ENCODE measurements at places on chromosomes 6 and 20.
A peak's percentile ranks its signal among the peaks of the same experiment; 100 is the strongest.

DNA sequence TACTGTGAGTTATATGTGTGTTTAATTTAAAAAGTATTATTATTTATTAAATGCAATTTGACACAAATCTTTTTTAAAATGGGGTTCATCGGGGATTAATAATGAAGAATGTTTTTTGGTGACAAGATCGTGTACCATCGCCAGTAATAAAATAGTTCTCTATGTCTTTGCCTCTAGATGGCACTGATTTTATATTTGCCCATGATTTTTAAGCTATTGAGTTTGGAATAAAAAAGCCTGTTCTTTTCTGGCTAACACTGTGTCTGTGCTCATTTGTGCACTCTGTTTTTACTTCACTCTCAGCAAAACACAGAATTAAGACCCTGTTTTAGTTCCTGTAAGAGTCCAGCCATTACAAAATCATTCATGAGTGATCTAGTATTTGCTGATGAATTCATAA, 127.0 kb downstream of the FARS2 start:
- no peak for DNase-seq

- DNase-seq: peak; percentile 77
Measured at GRCh38 chr6:34792605-34793500, 970 bp downstream of the BLTP3A start.

DNA sequence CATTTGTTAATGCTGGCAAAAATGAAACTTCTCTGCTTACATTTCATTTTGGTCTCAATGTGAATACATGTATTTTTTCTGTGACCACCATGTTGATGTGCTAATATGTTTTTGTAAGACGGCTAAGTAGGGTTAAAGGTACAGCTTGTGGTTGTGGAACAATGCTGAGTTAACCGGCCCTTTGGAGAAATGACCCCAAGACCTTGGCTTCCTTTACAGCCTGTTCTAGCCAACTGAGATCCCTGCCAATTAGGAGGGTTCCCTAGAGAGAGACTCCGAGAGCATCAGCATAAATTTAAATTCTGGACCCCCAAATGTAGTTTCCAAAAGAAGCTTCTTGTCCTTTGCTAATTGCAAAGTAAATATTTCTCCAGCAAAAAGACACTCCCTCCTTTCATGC, 44.4 kb downstream of the RSPO3 start:
- DNase-seq: no peak

DNA sequence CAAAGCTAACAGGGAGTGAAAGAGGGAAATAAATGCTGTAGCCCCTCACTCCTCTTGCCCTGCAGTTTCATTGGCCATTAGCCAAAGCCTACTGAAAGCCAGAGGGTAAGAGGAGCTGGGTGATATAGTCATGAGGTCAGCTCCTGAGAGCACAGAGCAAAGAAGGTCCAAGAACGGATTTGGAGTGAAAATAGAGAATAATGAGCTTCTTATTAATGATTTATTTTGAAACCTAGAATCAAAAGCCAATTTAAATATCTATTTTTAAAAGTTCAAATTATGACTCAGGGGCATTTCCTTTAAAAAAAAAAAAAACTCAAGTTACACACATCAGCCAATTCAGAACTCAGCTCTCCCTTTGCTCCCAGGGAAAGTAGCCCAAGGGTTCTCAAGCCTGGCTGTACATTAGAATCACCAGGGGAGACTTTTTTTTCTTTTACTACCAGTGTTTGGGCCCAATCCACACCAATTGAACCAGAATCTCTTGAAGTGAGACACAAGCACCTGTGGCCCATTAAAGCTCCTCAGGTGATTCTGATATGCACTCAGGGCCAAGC, 79.1 kb downstream of the SNAP25 start:
- DNase-seq: no peak

GRCh38 chr6:20790032-20790791, 256.0 kb downstream of the CDKAL1 start:
- DNase-seq: no peak

GRCh38 chr6:40532349-40533000, 54.7 kb downstream of the LRFN2 start:
- no peak for DNase-seq

GRCh38 chr6:160692369-160692959, 9.6 kb upstream of the PLG start:
- no peak for DNase-seq

DNA sequence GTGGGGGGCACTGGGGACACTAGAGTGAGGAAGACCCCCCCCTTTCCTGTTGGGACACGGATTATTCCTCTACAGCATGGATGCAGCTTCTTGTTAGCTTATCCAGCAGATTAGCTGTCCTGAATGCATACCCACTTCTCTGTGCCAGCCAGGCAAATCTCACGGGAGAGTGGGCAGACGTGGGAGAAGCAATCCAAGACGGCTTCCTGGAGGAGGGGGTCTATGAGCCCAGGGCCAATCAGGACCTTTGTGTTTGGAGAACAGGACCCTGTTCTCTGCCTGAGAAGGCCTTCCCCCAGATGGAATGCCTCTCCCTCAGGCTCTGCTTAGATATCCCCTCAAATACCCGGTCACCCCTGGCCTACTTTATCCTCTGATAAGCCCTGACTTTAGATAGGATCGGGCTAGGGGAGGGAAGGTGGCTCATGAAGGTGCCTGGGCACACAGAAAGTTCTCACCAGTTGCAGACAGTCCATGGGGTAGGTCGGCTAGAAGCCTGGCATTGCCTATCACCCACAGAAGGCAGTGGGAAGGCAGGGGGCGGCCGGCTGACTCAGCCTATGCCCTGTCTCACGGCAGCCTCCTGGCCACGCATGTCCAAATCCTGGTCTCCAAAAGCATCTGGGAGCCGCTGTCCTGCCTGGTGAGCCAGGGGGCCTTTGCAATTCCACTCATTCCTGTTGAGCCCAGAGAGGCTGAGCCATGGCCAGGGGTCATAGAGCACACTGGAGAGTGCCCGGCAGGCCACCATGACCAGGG, 34.7 kb downstream of the SUN5 start:
- DNase-seq: no peak

DNA sequence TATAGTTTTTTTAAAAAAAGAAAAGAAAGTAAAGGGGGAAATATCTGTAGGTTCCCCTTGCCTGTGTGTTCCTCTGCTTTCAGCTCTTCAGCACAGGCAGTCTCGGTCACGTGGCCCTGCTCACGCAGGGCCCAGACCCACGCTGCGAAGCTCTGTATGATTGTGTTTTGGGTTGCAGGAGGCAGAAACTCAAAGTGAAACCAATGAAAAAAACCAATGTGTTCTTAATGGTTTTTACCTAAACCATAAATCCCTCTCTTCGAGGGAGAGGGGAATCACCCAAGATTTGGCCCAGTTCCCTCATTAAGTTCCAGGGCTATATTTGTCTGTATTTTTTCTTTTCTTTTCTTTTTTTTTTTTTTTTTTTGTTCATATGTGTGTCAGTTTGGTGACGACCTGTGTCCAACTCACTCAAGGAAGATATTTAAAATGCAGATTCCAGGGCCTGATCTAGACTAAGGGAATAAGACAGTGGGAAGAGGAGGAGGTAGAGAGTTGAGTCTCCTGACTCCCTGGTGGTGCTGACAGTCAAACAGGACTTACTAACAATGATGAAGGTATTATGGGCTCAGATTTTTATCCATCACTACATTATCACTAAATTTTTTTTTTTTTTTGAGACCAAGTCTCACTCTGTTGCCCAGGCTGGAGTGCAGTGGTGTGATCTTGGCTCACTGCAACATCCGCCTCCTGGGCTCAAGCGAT, 33.8 kb upstream of the RREB1 start:
- DNase-seq: no peak

DNA sequence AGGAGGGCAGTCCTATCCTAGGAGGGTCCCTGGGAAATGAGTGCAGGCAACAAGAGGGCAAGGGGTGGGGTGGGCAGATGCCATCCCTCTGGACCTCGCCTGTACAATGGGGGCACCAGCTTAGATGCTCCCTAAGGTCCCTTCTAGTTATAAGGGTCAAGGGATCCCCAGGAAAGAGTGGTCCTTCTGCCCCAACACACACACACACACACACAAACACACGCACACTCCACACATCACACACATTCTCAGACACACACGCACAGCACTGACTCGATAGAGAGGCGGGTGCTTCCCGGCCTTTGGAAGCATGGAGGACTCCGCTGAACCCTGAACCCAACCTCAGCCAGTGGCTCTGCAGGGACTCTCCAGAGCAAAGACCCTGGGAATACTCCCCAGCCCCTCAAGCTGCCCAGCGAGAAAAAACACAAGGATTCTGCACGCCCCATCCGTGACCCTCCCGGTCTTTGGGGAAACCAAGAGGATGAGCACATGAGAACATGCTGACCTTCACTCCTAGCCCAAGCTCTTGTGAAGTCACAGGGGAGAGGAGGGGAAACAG, 64.6 kb downstream of the MDGA1 start:
- DNase-seq: no peak

GRCh38 chr20:41228858-41229257, 88.7 kb downstream of the ZHX3 start:
- no peak for DNase-seq

GRCh38 chr20:53382263-53382844, 211.3 kb downstream of the ZNF217 start:
- no peak for DNase-seq

DNA sequence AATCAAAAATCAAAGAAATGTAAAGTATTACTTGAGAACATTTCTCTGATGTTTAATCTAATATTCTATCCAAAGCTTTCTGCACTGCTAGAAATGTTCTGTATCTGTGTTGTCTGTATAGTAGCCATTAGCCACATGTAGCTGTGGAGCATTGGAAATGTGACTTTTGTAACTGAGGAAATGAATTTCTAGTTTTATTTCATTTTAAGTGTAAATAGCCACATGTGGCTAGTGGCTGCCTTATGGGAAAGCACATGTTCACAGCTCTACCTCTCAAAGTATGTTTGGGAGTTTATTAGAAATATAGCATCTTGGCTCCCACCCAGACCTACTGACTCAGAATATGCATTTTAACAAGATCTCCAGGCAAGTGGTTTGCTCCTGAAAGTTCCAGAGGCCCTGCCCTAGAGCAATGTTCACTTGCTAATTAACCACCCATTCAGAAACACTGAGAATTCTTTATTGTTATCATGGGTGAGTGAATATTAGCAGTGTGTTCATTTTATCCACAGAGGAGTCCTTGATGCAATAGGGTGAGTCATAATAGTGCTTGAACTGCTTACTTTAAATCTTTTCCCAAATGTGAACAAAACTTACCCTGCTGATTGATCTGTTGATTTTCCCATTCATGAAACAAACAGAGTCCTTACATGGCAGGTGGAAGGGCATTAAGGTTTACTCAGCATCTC, 282.7 kb downstream of the PLCB1 start:
- DNase-seq: no peak

GRCh38 chr6:35213824-35214756, at the start of gene SCUBE3:
Gene SCUBE3 (plus strand): TSS chr6:35213956. CDS start chr6:35214419, 463 bp downstream.
- peak; percentile 28 for DNase-seq

- no peak for DNase-seq
Measured at GRCh38 chr6:6941201-6941600, 166.6 kb upstream of the RREB1 start.

GRCh38 chr20:63639093-63639975, 12.4 kb upstream of the GMEB2 start:
- DNase-seq: no peak

- no peak for DNase-seq
Measured at GRCh38 chr6:21666853-21667681, 73.5 kb downstream of the SOX4 start.

- peak; percentile 79 for DNase-seq
Measured at GRCh38 chr6:166751051-166751595, 124.1 kb upstream of the RPS6KA2 start.

GRCh38 chr20:57530327-57530981, 5.5 kb upstream of the CTCFL start:
- no peak for DNase-seq

- no peak for DNase-seq
Measured at GRCh38 chr6:45156075-45156474, 172.1 kb upstream of the RUNX2 start.

GRCh38 chr20:29472606-29473005, 1784.9 kb upstream of the DEFB115 start:
- no peak for DNase-seq

DNA sequence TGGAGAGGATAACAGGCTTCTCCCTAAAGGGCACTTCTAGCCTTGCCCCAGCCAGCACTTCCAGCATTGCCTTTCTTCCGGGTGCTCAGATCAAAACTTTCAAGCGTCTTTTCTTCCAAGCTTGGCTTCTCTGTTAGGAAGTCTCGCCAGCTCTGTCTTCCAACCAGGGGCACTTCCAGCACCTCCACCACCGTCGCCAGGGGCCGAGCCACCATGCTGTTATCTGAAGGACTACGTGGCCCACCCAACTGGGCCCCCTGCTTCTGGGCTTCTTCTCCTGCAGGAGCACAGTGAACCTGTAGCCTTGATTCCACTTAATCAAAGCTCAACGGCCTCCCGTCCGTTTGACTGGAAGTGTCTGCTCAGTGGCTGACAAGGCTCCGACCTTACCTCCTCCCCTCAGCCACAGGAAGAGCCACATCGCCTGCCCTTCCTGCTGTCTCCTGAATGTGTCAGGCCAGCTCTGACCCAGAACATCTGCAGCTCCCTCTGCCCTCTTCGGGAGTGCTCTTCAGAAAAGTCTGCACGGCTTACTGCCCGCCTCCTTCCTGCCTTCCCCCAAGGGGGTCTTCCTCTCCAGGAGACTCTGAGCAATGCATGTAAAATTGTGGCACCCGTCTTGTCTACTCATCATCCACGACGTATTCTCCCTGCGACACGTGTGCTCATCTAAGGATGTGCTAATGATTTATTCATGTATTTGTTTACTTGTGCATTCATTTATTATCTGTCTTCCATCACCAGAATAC, 527.0 kb downstream of the CDH26 start:
- no peak for DNase-seq

DNA sequence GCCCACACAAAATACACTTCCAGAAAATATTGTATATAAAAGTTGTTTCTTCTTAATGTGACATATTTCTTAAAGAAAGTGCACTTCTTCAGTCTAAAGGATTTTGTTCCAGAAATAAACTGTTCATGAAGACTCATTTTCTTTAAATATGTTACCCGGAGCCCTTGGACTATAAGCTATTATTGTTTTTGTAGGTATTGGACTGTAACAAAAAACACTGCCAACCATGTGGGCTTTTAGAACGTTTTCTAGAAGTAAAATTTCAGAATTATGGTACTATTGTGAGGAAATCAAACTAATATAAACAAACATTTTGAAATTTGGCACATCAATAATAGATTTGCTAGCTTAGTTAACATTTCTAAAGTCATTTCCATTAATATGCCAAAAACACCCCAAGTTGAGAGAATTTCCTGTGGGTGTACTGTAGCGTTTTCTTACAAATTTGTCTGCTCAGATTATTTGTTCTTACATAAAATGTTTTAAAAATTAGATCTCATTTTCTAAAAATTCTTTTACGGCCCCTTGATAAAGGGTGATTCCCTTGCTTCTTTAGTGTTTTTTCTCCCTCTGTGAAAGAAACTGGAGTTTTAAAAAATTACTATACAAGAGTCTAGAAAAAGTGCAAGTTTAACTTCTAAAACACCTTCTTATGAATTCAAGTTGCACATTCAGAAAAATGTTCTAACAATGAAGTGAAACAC, 3.4 kb downstream of the NKX2-4 start:
- DNase-seq: no peak

- no peak for DNase-seq
Measured at GRCh38 chr6:122913558-122913957, 82.5 kb upstream of the CLVS2 start.

Data from KBM-7 (cell line).